ENCODE measurements at places on chromosomes 12 and 14. TPM values are rescaled to one million over a fixed set of nuclear protein-coding genes. Genes with fewer than 3 reads are reported as not detected.
A peak's percentile ranks its signal among the peaks of the same experiment; 100 is the strongest.

GRCh38 chr14:99573000-99573330 lies 31.0 kb downstream of the CCDC85C start:
- H3K4me1 ChIP-seq, result peaks cover 89% of the 10 kb centered on the region
- no peak overlapping the region for H3K4me3 ChIP-seq
- DNase-seq, result no peak
- peak overlapping the region; percentile 42 for H3K27ac ChIP-seq

DNA sequence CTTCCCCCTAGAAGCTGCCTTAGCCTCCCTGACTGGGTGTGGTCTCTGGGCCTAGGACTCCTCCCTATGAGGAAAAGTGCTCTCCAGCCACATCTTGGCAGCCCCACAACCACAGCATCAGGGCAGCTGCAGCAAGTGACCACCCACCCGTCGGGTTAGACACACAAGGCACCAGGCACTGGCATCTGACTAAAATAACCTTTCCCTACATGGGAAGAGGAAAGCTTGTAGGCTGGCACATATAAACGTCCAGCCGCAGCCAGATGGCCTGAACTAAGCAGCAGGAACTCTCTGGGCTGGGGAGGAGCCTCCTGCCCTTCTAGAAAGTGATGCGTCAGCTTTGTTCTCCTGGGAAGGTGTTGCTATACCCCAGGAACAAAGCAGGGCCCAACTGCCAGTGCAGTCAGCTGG lies 328.7 kb downstream of the DPF3 start:
- H3K4me1 ChIP-seq, result no peaks in the 10 kb centered on the region
- H3K4me3 ChIP-seq, result no peak overlapping the region
- no peaks in the 10 kb centered on the region for H3K36me3 ChIP-seq
- no peaks in the 10 kb centered on the region for H3K27me3 ChIP-seq
- no peak overlapping the region for H3K27ac ChIP-seq

The SLC25A21 gene
- 0.49 TPM for total RNA-seq

The GNB3 gene
- total RNA-seq, result 5.2 TPM

The RFLNA gene
- total RNA-seq, result 1.7 TPM

GRCh38 chr12:110179291-110179690 lies 55.1 kb downstream of the IFT81 start:
- no peak overlapping the region for H3K27ac ChIP-seq
- peaks cover 11% of the 10 kb centered on the region for H3K4me1 ChIP-seq
- no peak overlapping the region for H3K4me3 ChIP-seq
- no peaks in the 10 kb centered on the region for H3K36me3 ChIP-seq

The BCL7A gene
- 8.1 TPM for total RNA-seq

The NRIP2 gene
- 1.2 TPM for total RNA-seq

The LMNTD1 gene
- not detected for total RNA-seq

DNA sequence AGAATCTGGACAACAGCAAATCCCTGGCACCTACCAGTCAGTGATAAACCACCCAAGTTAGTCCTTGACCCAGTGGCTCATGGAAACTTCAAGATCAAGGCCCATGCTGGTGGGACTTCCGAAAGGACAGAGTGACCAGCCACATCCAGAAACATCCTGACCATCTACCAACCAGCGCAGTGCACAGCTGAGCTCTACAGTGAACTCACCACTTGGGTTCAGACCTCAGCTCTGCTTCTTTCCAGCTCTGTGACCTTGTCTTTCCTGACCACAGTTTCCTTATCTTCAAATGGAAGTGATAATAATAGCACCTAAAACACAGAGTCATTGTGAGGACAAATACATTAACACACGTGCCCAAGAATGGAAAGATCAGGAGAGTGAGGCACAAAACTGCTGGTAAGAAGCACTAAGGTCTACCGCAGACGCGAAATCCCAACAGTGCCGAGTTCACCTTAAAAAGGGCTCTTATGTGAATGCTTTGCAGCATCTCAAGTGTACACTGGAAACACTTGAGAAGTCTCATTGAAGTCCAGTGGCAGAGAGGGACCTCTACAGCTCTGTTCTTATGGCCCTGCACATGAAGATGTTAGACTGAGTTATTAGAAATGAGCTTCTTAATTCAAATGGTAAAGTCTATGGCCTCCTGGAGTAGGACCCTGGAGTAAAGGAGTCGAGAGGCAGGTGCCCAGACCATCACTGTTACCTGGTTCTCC lies 128.8 kb downstream of the CCDC60 start:
- H3K27ac ChIP-seq, result no peak overlapping the region
- H3K4me1 ChIP-seq, result no peaks in the 10 kb centered on the region
- H3K27me3 ChIP-seq, result no peaks in the 10 kb centered on the region
- DNase-seq, result no peak
- H3K36me3 ChIP-seq, result no peaks in the 10 kb centered on the region

DNA sequence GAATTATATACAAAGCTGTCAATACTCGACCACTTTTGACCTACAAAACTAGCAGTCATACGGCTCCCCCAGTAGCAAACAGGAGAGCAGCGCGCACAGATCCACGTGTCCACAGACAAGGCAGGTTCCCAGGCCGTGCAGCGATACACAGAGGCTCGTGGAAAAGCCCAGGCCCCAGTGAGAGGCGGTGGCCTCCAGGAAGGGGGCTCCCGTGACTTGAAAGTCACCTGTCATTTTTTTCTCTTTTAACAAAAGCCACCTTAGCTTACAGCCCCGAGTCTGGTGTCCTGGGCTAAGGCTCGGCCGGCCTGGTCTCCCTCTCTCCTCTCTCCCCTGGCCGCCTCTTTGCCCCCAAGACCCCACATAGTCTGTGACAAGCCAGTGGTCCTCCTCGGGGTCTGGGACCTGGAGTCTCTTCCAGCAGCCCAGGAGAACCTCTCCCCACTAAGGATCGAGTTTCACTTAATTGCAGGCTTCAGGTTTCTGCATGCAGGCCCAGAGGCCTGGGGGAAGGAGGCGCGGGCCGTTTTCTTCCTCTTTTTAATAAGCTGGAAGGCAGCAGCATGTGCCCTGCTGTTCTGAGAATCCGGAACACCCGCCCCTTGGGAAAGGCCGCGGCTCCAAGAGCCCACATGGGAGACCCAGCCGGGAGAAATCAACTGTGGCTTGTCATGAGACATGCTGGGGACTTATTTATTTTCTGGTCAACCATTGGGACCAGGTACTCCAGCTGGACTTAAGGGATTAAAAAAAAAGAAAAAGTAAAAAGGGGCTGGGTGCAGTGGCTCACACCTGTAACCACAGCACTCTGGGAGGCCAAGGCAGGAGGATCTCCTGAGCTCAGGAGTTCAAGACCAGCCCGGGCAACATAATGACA lies 15.9 kb downstream of the NCOR2 start:
- no peaks in the 10 kb centered on the region for H3K27me3 ChIP-seq
- peak overlapping the region; percentile 78 for H3K27ac ChIP-seq
- H3K4me1 ChIP-seq, result peaks cover 83% of the 10 kb centered on the region
- no peak for DNase-seq

DNA sequence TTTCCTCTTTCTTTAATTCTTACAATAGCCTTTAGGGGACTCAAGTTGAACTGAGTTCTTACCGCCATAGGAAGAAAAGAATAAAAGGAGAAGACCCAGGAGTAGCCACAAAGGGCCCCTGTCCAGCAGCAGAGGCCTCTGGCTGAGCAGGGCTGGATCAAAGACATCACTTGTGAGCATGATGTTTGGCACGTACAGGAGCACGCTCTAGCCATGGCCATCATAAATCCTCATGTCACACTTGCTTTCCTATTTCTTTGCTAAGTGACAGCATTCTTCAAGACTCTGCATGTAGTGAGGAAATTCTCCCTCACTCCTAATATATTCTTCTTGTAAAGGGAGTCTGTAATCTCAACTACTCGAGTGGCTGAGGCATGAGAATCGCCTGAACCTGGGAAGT lies 15.7 kb downstream of the CLEC4C start:
- H3K36me3 ChIP-seq, result no peaks in the 10 kb centered on the region
- no peak for DNase-seq
- no peaks in the 10 kb centered on the region for H3K27me3 ChIP-seq
- no peaks in the 10 kb centered on the region for H3K4me1 ChIP-seq
- H3K4me3 ChIP-seq, result no peak overlapping the region
- no peak overlapping the region for H3K27ac ChIP-seq

The FGF6 gene
- not detected for total RNA-seq

DNA sequence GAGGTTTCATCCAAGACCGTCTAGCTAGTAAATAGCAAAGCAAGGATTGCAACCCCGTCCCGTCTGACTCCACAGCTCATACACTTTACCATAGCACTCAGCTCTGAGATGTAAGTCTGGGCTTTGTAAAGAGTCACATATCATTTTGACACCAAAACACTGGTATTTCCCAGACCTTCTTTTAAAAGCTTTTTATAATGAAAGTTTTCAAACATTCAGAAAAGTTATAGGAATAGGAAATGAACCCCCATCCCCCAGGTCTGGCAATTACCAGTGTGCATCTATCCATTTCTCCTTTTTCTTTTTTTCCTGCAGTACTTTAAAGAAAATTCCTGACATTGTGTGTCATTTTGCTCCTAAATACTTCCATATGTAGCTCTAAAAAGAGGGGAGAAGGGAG lies 183.6 kb upstream of the CCND2 start:
- no peaks in the 10 kb centered on the region for H3K27me3 ChIP-seq
- no peaks in the 10 kb centered on the region for H3K36me3 ChIP-seq
- no peak overlapping the region for H3K27ac ChIP-seq

GRCh38 chr12:20368114-20368650 lies at the start of gene PDE3A:
Gene PDE3A, plus strand, starts transcription at chr12:20368537. Its CDS starts 748 bp downstream, at chr12:20369285.
- DNase-seq, result peak; percentile 88
- peak within 1 kb of the TSS; percentile 85 for H3K27ac ChIP-seq
- H3K36me3 ChIP-seq, result no peaks in the 10 kb centered on the region
- H3K4me1 ChIP-seq, result peaks cover 6% of the 10 kb centered on the region

The SAV1 gene
- total RNA-seq, result 30.0 TPM

The LRTM2 gene
- total RNA-seq, result not detected

DNA sequence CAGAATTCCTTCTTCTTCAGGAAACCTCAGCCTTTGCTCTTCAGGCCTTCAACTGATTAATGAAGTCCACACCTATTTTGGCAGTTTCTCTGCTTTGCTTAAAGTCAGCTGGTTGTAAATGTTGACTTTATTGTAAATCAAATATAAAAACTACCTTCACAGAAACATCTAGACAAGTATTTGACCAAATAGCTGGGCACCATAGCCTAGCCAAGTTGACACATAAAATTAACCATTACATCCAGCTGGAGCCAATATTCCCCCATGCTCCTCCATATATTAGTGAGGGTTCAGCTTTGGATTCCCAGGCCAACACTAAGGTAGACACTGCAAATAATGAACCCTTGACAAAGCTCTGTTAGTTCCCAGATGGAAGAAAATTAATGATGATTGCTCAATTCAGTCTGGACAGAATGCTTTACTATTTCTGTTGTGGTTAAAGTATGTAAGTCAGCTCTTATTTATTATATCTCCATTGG lies 125.5 kb downstream of the ZFP36L1 start:
- peaks cover 90% of the 10 kb centered on the region for H3K4me1 ChIP-seq
- no peaks in the 10 kb centered on the region for H3K36me3 ChIP-seq
- H3K4me3 ChIP-seq, result no peak overlapping the region
- no peak for DNase-seq
- peak overlapping the region; percentile 87 for H3K27ac ChIP-seq
- H3K27me3 ChIP-seq, result no peaks in the 10 kb centered on the region

The TAS2R7 gene
- not detected for total RNA-seq

- H3K27me3 ChIP-seq, result no peaks in the 10 kb centered on the region
- H3K36me3 ChIP-seq, result no peaks in the 10 kb centered on the region
- no peak for DNase-seq
These were observed 29.1 kb upstream of the ZNF641 start for GRCh38 chr12:48379794-48380193.

- no peaks in the 10 kb centered on the region for H3K27me3 ChIP-seq
- no peak overlapping the region for H3K27ac ChIP-seq
- peak overlapping the region; percentile 32 for H3K4me3 ChIP-seq
- DNase-seq, result no peak
- peaks cover 13% of the 10 kb centered on the region for H3K4me1 ChIP-seq
- no peaks in the 10 kb centered on the region for H3K36me3 ChIP-seq
These were observed 73.0 kb downstream of the CIT start for GRCh38 chr12:119804011-119804641.
